CD8-positive, alpha-beta memory T cell (primary cell): ENCODE measurements at places on chromosomes 1 and 21.

DNA sequence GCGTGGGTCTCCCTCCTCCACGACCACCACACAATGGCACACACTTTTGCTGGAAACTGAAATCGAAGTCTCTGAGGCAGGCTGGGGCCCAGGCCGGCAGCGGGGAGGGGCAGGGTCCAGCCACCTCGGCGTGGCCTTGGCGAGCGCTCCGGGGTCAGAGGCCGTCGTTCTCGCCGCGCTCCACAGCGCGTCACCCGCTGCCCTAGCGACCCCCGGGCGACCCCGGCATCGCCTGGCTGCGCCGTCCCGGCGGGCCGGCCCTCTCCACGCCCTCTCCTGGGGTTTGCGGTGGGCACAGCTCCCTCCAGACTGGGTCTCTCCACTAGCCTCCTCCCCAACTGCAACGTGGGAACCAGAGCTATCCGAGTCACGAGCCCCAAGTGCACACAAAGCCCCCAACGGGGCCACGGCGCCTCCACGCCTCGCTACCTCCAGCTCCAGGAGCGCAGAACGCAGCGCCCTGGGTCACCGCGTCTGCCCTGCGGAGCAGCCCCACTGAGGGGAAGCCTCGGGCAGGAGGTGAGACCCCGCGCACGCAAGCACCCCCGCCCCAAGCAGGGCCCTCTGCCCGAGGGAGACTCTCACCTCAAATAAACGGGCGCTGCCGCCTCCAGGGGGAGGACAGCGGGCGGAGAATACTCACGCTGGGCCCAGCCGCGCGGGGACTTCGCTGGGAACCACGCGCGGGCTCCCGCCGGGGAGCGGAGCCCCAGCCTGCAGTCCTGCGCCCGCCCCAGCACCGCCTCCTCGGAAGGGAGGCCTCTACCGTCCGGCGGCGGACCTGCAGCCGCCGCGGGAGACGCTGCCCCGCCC, 134.0 kb upstream of the BARHL2 start:
- peak overlapping the region; percentile 59 for H3K27ac ChIP-seq
- peaks cover 23% of the 10 kb centered on the region for H3K27me3 ChIP-seq
- peak overlapping the region; percentile 65 for H3K4me3 ChIP-seq
- H3K4me1 ChIP-seq = peaks cover 12% of the 10 kb centered on the region
- H3K36me3 ChIP-seq = no peaks in the 10 kb centered on the region
- peak; percentile 64 for DNase-seq

DNA sequence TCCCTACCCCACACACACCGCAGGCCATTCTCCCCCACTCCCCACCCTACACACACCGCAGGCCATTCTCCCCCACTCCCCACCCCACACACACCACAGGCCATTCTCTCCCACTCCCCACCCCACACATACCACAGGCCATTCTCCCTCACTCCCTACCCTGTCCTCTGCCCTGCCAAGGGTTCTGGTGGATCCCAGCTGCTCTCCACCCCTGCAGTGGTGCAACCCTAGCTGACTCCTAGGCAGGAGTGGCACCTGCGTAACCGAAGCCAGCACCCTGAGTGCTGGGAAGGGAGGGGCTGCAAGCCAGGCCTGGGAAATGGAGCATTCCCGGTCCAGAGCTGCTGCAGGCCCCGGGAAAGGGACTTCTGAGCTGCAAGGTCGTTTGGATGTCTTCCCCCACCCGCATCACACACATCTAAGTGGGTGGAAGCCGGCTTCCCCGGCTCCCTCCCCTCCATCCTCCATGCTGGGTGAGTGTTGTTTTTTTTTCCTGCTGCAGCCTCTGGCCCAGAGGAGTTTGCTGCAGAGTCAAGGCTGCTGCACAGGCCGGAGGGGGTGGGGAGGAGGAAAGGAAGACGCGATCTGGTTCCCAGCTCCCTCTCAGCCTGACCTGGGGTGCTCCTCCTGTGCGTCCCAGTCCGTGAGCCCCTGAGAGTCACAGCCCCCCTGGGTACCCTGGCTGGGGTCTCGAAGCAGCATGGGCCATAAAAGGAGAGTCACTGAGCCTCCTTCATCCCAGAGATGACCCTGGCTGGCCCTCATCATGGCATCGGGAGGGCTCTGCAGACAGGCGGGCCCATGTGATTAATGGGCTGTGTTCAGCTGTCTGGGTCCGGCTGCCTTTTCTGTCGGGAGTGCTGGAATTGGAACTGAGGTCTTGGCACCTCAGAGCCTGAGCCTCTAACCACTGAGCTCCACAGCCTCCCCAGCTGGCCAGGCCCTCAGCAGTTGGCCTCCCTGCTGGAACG, 16.1 kb downstream of the H6PD start:
- no peaks in the 10 kb centered on the region for H3K27me3 ChIP-seq
- H3K36me3 ChIP-seq = no peaks in the 10 kb centered on the region
- H3K27ac ChIP-seq = no peak overlapping the region
- no peak overlapping the region for H3K4me3 ChIP-seq
- no peaks in the 10 kb centered on the region for H3K4me1 ChIP-seq

DNA sequence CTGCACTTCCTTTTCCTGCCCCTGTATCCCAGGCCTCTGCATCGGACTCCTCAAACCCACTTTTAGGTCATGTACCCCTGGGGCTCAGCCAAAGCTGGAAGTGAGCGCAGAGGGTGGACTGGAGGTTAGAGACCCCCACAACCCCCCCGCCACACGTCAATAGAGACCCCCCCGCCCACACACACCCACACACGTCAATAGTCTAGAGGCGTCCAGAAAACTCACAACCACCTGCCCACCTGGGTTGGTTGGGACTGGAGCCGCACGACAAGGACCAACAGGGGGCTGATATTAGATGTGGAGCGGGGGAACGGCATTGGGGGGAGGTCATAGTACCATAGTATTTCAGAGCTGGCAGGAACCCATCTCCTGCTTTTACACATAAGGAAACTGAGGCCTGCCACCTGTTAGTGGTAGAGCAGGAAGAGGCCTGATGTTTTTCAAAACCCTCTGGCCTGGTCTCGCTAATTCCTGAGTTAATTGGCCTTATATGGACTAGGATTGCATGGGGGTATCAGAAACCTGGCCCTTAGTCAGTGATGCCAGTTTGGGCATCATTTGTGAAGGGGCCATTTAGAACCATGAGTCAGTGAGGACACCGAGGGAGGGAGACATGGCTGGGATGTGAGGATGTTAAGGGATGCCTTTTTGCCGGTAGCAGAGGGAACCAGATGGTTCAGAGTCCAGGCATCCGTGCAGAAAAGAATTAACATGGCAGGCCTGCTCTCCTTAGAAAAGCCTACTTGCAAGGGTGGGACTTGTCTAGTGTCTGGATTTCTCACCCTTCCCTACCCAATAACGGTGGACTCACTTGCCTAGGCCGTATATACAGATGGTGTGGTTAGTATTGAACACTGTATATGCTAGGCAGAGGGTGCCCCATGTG, 1.1 kb downstream of the NENF start:
- H3K4me3 ChIP-seq = peak overlapping the region; percentile 67
- H3K27me3 ChIP-seq = no peaks in the 10 kb centered on the region
- DNase-seq = no peak

DNA sequence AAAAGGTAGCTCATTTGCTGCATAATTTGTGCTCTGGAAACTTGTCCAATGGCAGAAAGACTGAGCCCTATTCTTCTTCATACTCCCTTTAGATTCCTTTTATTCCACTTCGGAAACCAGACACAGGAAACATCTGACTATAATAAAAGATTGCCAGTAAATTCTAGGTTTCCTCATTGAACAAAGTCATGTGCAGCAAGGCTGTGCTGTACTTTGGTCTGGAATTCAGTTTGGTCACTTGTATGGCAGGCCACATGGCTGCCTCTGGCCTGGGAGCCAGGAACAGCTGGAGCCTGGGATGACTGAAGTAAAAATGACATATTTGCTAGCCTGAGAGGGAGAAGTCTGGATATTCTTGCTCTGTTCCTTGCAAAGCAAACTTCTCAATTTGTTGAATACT, 79.6 kb downstream of the ST3GAL3 start:
- no peak overlapping the region for H3K4me3 ChIP-seq
- no peaks in the 10 kb centered on the region for H3K27me3 ChIP-seq
- peaks cover 14% of the 10 kb centered on the region for H3K4me1 ChIP-seq
- H3K27ac ChIP-seq = no peak overlapping the region

DNA sequence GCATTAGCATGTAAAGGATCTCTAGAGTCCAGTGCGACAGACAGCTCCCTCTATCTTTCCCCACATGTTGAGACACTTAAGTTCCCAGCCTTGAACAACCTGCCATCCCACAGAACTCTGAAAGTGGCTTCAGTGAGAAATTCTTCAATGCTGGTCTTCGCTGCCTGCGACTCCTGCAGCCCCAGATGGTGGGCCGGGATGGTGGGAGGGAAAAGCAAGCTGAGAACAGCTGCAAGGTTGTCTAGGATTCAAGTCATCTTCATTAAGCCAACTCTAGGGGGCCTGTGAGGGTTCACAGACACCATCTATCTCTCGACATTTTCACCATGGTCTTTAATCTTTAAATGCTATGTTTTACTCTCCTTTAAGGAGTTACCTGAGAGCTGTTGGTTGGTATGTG, 185.5 kb upstream of the C1orf174 start:
- no peaks in the 10 kb centered on the region for H3K27me3 ChIP-seq
- no peaks in the 10 kb centered on the region for H3K36me3 ChIP-seq
- DNase-seq = no peak
- no peaks in the 10 kb centered on the region for H3K4me1 ChIP-seq
- H3K27ac ChIP-seq = no peak overlapping the region
